ENCODE measurements at places on chromosomes 2 and 18.

DNA sequence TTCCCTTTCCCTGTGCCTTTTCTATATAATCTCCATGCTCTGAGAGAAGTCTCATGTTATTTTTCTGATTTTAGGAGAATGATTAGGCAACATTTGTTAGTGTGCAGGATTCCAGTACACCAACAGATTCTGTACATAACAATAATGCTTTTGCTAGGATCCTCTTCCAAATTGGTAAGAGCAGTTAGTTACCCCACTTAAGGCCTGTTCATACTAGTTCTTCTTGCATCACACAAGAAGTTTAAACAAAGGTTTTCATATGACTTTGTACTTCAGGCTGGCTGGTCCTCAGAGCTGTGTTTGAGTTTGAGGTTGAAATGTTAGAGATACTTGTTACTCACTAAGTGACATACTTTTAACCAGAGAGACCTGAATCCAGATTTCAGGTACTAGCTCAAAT, 686.9 kb upstream of the NRXN1 start:
- no peak for DNase-seq

- DNase-seq: no peak
These were observed 909 bp downstream of the ATP6V1C2 start for GRCh38 chr2:10722252-10722825.

- DNase-seq: no peak
These were observed 282.0 kb downstream of the CALCRL start for GRCh38 chr2:187165936-187166610.

- DNase-seq: no peak
These were observed 28.2 kb upstream of the GIGYF2 start for GRCh38 chr2:232668805-232669444.
